Activated CD8-positive, alpha-beta T cell treated with anti-CD3 and anti-CD28 coated beads for 36 hours (primary cell): ENCODE measurements at places on chromosomes 5 and 9.

DNA sequence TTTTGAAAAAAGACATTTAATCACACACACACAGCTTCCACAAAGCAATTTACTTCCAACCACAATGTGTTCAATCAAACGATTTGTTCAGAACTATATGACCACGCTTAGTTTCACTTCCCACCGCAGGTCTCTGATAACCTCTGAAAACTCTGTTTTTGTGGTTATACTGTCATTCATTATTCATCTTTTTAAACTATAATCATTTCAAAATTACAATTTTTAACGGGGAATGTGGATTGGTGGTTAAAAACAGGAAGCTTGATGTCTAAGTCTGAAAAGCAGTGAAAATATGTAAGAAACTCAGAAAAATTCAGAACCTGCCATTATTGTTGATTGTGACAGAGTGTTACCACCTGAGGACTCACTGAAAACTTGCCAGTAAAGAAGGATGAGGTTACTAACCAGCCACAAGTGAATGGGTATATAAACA, 12.7 kb upstream of the TMEM174 start:
- DNase-seq = peak; percentile 91

- no peak for DNase-seq
Measured at GRCh38 chr5:126437721-126438120, 14.5 kb downstream of the GRAMD2B start.

- DNase-seq = no peak
Measured at GRCh38 chr5:1707467-1707866, 92.2 kb downstream of the MRPL36 start.

GRCh38 chr9:129078691-129079503, 2.0 kb upstream of the DOLPP1 start:
- no peak for DNase-seq

DNA sequence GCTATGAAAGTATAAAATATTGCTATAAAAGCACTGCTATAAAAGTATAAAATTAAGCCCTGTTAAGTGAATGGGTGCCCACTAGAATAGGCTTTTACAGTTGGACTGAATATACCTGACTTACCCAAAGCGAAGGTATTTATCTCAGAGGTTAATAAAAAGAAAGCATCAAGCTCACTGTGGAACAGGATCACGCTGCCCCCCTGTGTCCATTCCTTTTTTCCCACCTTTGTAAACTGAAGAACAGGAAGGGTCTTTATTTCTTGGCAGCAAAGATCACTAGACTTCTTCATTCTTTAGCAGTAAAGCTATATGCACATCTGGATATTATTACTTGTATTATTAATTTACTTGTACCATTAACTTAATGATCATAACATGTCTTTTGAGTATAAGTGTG, 22.1 kb upstream of the PLPP6 start:
- DNase-seq = peak; percentile 77

GRCh38 chr5:168072665-168073064, 218.8 kb upstream of the WWC1 start:
- DNase-seq = no peak

DNA sequence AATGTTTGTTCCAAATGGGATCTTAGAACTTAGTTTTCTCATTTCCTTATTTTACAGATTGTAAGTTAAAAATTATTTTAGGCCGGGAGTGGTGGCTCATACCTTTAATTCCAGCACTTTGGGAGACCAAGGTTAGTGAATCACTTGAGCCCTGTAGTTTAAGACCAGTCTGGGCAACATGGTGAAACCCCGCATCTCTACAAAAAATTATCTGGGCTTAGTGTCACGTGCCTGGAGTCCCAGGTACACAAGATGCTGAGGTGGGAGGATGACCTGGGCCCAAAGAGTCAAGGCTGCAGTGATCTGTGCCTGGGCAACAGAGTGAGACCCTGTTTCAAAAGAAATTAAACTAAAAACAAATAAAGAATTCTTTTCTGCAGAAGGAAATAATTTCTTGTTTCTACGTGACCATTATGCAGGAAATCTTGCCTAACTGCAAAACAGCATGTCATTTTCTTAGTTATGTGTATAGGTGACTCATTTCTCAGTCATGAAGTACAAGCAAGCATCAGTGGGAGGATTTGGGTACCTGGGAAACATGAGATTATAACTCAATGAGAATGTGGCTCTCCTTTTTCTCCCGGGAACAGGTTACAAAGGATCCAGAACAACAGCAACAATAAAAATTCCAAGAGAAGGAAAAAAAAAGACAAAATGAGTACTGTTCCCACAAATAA, 375.1 kb upstream of the ST8SIA4 start:
- no peak for DNase-seq

DNA sequence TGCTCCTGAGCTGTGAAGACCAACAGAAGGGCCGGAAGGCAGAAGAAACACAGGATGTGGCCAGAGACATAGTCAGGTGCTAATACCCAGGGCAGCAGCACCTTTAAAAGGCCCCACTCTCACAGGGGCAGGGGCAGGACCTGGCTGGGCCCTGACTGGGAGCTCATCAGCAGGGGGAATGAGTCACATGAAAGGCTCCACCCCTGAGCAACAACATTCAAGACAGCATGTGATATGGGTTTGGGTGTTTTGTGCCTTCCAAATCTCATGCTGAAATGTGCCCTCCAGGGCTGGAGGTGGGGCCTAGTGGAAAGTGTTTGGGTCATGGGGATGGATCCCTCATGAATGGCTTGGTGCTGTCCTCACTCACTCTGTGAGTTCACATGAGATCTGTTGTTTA, 181.7 kb downstream of the ERCC6L2 start:
- DNase-seq = peak; percentile 46

GRCh38 chr9:109342878-109343277, 22.0 kb upstream of the EPB41L4B start:
- DNase-seq = no peak
